Fibroblast of skin of left biceps (primary cell): ENCODE measurements at places on chromosomes 5 and 9.

DNA sequence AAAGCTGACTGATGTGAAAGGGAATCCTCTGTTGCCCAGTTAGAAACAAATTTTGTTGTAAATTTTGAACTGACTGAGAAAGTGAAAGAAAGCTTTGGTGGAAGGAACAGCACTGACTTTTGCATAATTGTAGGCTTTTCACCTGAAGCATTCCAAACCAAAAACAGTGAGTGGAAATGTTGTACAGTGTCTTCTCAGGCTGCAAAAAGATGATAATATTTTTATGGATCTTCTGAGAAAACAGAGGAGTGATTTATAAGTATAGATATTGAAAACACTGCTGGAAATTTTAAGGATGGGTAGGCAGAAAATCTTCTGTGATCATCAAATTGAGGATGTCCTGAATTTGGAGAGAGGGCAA, 40.0 kb downstream of the LURAP1L start:
- DNase-seq = no peak

GRCh38 chr9:137115394-137116026, 977 bp upstream of the DPP7 start:
- no peak for DNase-seq

DNA sequence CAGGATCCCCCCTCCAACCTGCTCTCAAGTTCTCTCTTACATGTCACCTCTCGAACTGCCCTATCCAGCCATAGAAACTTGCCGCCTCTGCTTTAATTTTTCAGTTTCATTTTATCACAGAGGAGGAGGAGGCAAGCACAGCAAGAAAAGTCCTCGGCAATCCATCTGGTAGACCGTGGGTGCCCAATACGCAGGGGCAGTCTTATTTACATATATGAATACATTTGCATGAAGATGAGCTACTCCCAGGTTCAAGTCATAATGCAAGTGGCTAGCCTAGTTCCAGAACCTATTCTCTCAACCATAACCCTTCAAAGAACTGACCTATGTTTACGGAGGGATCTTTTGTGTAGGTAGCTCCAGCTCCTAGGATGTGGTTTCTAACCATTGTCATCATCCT, 223.2 kb upstream of the PANK3 start:
- no peak for DNase-seq

- DNase-seq = no peak
Measured at GRCh38 chr9:35237311-35237710, 75.5 kb downstream of the UNC13B start.

DNA sequence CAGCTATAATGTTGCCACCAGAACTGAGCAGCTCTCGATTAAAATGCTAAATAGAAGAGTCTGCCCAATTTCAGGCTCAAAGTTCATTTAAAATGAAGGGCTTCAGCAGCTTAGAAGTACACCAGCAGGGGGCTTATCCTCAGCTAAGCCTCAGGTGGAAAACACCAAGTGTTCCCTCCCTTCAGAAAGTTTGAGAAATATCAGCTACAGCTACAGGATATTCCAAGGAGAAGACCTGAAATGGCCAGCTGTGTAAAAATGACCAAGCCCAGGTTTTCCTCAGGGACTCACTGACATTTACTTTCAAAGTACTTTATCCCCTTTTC, 395.4 kb downstream of the DTWD2 start:
- no peak for DNase-seq

GRCh38 chr9:75235632-75236031, 147.3 kb downstream of the OSTF1 start:
- no peak for DNase-seq

DNA sequence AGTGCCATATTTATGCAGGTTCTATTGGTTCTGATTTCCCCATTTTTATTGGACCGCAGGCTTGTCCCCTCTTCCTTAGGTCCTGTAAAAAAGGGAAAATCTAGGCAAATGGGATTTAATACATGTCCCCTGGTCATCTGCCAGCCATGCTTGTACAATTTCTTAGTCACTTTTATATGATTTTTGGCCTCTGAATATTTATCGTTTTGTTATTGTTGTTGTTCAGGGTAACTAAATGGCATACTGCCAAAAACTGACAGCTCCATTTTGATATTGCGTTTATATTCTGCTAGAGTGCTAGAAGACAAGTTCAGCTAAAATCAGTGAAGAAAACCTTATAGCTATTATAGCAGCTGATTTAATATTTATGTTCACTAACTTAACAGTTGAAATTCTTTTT, 770.2 kb upstream of the FAM174A start:
- no peak for DNase-seq

- no peak for DNase-seq
Measured at GRCh38 chr9:2826291-2826690, 17.6 kb downstream of the PUM3 start.

GRCh38 chr9:13615660-13616490, 336.4 kb upstream of the MPDZ start:
- DNase-seq = no peak

- DNase-seq = no peak
Measured at GRCh38 chr9:114163517-114163951, 8.2 kb downstream of the COL27A1 start.

DNA sequence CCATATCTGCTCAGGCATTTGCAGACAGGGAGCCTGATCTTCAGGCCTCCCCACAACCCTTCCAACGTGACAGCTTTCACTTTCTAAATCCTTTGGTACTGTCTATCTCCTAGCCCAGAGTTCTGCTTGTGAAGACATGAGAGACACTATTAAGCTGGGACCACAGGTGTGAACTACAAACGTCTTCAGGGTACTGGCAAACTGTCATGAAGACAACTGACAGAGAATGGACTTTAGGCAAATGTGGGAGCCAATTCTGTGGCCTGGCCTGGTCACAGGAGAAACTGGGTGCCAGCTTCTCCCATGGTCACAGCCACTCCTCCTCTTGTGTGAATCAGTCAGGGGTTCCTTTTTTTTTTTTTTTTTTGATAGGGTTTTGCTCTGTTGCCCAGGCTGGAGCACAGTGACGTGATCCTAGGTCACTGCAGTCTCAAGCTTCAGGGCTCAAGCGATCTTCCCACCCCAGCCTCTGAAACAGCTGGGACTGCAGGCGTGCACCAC, 10.4 kb downstream of the TRIM14 start:
- DNase-seq = no peak

DNA sequence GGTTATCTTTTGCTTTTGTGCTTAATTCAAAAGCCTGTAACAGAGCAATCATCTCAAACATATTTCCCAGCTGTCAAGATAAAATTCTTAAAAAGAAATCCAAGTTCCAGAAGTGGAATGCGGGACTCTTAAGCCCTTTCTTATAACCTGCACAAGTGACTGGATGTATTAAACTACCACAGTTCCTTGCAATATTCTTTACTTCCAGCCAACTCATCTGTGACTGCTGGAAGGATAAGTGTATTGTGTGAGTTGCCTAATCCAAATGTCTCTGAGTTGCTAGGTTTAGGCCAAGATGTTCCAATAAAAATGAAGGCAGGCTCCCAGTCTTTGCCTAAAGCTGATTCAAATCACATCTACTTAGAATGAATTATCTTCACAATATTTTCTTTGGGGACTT, 159.2 kb upstream of the SLC24A2 start:
- no peak for DNase-seq

DNA sequence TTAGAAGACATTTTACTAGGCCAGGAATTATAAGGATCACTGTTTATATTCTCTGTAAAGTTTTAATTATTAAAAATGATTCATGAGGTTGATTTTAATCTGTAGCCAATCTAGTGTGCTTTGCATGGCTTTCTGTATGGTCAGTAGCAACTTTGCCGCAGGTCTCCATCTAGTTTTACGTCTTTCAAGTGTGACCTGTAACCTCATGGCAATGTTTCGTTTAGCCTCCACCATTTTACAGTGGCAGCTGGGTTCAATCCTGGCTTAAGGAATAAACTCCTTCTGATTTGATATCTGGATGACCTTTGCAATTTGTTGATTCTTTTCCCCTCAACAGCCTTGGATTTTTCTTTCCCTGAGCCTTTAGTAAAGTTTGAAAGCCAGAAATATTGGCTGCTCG, 434.5 kb upstream of the CDH9 start:
- no peak for DNase-seq

GRCh38 chr9:28598408-28598807, 1025.1 kb upstream of the C9orf72 start:
- DNase-seq = no peak

DNA sequence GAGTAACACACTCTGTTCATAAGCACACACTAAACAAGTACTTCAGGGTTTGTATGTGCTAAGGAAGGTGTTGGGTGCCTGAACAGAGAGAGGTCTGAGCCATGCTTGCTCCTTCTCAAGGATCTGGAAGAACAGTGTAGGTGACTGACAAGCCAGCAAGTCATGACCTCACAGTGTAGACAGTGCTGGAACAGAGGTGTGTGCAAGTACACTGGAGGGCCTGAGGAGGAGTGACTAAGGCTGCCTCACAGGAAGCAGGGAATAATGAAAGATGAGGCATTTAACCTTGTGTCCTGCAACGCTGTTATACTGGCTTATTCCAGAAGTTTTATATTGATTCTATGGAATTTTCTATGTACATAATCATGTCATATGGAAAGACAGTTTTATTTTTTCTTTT, 83.9 kb downstream of the TMEM174 start:
- no peak for DNase-seq

DNA sequence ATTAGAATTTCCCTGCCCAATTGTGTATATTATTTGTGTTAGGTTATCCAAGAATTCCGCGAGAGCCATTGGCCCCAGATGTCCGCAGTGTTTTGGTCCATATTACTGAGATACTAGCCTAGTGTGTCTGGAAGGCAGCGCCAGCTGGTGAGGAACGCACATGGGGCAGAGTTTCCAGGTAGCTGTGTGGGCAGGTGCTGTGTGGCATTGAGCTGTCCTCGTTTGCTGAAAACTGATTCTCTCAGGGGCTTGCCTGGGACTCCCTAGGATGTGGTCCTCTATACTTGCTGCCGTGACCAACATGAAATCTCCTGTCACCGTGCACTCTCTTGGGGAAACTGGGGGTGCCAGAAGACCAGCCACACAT, 288.7 kb downstream of the FANCC start:
- no peak for DNase-seq

- DNase-seq = no peak
Measured at GRCh38 chr9:114363424-114363823, 24.4 kb downstream of the AKNA start.

DNA sequence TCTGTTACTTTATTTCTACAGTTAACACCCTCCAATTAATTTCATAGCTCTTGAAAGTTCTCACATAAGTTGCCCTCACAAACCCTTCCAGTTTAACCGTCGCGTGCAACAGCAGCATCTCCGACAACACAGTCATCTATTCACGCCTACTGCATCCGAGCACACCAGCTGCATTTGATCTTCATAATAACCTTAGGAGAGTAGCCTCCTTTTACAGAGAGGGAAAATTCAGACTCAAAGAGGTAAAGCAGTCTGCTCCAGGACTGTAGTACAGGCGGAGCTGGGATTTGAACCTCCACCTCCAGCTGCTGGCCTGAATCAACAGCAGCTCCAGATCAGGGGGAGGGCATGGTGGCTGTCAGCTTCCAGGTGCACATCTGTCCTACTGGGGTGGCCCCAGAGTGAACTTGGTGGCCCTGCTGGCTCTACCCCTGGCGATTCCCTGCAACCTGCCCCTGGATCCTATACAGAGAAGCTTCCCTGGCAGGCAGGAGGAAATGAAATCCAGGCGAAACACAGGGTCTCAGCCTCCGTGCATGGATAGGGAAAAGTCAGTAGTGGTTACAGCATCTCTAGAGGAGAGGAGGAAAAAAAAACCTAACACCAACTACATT, 71.6 kb upstream of the UNC5A start:
- no peak for DNase-seq

GRCh38 chr5:61910771-61911170, 395.2 kb upstream of the KIF2A start:
- no peak for DNase-seq

DNA sequence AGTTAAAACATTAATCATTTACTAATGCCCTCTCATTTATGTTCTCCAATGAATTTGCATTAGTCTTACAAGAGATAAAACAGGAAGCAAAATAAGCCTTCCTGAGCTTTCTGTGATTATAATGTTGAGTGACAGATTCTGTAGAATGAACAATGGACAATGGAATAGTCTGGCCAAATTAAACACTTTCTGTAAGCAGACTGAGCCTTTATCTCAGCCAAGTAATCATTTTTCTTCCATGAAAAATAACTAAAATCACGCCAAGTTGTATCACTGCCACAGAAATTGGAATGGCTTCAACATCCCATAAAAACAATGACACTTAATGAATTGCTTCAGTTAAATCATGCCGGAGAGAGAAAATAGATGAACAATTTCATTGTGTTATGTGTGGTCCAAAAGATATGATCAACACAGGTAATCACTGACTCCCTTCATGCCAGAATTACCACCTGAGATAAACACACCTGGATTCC, 63.0 kb downstream of the TSSK1B start:
- no peak for DNase-seq

- DNase-seq = no peak
Measured at GRCh38 chr5:146548781-146549449, 32.9 kb upstream of the GPR151 start.
